ENCODE measurements at places on chromosomes 6 and 20.

DNA sequence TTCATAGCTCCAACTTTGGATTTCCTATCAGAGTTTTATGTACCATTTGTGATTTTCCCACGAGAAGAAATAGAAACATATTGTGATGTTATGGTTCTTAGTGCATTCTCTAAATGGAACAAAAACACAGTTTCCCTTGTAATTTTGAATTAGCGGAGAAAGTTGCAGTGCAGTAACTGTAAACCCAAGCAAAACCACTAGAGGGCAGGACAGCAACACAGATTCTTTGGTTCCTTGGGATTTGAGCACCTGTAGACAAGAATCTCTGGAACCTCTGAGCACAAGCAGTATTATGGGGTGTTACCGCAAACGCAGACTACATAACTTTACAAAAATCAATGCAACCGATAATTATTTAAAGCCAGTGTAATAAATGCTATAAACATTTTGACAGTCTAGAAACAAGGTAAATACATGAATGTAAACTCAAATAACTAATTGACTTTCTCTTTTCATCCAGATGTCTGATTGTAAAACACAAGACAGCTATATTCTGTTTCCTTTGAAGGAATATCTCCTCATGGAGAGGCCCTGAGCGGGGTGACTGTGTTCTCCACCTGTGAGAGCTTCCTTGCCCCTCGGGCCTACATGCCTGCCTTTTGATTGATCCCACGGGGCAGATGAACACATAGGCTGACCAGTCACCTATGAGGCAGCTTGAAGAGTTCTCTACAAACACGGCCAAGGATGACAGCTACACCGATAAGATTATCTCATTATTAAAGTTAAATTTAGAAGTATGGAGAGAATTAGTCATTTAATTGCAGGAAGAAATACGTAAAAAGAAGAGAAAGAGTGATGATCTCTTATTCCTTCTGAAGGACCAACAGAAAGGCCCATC lies 67.5 kb upstream of the COL21A1 start:
- DNase-seq = no peak

GRCh38 chr20:24995741-24996448 lies 3.3 kb upstream of the APMAP start:
- DNase-seq = no peak

- no peak for DNase-seq
Measured at GRCh38 chr20:16607364-16608276, 34.4 kb upstream of the KIF16B start.

DNA sequence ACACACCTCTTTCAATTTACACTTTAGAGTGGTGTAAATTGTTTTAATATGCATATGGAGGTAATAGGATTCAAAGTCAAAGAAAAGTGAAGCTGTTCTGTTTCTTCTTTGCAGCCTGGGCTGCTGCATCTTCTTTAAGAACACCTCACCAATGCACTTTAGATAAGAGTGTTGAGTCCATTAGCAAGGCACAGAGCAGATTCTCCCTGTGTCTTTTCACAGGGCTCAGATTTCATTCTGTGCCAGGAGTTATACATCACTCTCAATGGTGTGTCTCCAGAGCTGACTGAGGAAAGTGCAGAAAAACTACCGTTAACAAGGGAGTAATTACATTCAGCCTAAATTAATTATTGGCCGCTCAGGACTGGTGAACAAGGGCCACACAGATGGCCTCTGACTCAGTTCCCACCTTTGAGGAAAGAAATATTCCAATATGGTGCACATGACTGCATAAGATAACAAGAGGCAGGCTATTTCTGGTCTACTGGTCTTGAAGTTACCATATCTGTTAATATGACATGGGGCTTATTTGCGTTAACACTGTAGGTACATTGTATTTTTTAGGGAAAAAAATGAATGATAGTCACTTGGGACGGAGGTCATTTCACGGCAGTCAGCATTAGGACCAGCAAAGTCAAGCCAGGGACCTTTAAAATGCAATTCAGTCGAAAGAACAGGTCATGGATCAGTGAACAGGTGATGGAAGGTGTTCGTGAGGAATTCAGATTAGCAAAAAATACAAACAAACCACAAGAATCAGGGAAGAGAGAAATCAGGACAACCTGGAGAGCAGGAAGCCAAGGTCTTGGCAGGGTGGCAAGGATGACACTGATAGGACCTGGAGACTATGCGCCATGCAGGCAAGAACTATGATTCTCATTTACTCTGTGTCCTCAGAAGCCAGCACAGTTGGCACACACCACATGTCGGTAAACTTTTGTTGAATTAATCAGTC lies 203.7 kb downstream of the TBX18 start:
- no peak for DNase-seq

DNA sequence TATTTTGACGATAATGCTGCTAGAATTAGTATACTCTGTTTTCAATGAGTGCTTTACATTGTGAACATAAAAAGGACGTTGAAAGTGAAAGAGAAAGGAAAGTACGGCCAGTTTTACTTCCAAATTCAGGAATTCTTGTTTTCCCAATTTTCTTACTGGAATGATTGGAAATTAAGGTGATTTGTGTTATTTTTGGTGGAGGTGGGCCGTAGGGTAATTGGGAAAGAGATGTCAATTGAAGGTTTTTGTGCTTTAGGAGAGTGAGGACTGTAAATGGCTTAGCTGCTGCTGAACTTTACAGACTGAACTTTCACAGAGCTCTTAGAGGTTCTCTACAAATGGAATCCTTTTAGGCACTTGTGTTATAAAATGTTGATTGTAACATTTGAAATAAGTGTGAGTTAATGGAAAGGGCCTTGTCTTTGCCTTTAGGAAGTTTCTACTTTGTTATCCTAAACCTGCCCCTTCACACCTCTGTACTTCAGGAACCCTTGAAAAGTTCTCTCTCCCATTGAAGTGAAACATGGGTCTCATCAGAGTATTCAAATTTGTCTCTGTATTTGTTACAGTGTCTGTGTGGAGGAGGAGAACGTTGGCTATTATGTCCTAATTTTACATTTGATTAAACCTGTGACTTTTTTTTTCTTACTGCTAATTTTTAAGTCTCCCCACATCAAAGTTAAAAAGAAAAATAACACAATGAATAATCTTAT lies 256.4 kb downstream of the ARID1B start:
- no peak for DNase-seq

DNA sequence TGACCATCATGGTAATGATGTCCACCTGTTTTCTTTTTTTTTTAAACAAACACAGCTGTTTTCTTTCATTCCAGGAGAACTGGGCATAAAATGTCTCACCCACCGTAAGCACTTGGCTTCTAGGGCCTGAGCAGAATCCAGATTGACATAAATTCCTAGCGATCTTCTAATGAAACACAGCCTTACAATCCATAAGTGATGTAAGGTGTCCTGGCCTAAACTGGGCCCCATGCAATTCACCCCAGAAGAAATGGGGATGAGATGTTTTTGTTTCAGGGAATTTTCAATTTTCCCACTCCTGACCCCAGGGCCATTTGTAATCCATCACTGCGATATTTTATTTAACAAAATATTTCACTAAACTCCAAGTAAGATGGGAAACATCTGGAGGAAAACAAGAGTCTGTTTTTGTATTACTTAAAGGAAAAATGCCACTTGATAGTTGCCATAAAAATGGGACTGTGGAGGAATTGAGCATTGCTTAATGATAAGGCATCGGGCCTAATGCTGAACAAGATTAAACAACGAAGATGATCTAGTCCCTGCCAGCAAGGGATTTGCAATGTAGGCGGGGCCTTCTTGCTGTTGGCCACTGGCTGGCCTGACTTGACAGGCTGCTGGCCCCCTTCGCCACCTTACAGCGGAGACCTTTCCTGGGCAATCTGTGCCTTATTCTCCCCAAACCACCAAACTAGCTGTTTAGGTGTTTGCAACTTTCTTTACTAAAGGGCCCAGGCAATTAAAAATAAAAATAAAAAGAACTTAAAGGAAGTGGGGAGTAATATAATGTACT lies 183.7 kb downstream of the CD109 start:
- DNase-seq = no peak

DNA sequence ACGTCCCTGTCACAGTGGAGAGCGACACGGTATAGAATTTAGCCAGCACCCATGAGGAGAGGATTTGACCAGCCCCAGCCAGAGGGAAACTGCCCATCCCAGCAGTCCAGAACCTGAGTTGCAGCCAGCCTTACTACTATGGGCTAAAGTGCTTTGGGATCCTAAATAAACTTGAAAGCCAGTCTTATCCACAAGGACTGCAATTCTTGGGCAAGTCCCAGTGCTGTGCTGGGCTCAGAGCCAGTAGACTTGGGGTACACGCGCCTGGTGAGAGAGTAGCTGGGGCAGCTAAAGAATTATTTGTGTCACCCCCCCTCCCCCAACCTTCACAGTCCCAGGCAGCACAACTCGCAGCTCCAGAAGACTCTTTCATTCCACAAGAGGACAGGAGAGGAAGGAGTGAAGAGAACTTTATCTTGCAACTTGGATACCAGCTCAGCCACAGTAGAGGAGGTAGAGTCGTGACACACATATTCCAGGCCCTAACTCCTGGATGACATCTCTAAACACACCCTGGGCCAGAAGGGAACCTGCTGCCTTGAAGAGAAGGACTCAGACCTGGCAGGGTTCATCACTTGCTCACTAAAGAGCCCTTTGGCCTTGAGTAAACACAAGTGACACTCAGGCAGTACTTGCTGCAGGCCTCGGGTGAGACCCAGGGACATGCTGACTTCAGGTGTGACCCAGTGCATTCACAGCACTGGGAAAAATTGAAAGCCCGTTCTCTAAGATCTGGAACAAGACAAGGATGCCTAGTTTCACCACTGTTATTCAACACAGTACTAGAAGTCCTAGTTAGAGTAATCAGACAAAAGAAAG lies 100.3 kb downstream of the REV3L start:
- no peak for DNase-seq

- no peak for DNase-seq
Measured at GRCh38 chr6:7236306-7237209, 76.4 kb downstream of the SSR1 start.

- no peak for DNase-seq
Measured at GRCh38 chr6:155473741-155474140, 18.1 kb upstream of the NOX3 start.
